ENCODE measurements at places on chromosomes 5 and 9.
A peak's percentile ranks its signal among the peaks of the same experiment; 100 is the strongest.

DNA sequence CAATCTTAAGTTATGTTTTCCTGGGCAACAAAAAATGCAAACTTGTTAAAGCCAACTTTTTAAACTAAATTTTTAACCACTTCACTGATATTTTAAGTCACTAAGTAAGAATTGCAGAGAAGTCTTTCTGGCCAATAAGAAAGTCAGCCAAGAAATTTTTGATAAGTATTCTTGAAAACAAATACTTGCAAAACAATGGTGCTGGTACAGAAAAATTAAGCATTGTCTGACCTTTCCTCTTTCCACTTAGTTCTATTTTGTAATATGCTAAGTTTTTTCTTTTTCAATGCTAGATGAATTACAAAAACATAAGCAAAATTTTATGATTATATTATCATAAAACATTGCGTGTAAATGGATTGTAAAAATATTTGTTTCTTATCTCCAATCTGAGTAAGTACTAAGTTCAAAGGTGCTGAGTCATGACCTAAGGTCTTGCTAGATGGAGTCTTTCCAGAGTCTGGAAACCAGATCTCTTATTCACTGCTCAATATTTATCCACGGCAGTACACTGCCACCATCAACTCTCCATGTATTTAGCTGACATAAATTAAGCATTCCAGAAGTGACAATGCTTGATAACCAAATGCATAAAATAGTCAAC, 139.7 kb downstream of the MEF2C start:
- no peak for DNase-seq

GRCh38 chr5:128546658-128547281, 8.7 kb upstream of the FBN2 start:
- DNase-seq: no peak

DNA sequence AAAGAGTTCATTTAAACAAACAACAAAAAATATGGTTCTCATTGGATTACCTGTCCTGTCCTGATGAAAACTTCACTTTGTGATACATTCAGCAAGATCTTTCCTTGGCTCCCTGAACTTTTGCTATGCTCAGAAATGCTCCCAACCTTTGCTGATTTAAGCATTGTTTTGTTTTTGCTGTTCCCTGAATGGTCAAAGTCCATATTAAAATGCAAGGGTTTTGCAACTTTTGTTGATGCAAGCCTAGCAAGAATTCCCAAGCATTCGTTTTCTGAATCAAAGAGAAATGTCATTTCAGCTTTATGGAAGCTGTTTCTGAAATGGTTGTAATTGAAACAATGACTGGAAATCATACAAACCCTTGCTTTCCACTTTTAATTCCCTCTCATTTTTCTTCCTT, 3.1 kb upstream of the SFXN1 start:
- DNase-seq: no peak

- peak; percentile 5 for DNase-seq
Observed at GRCh38 chr5:146426853-146427618, 20.1 kb upstream of the TCERG1 start.

DNA sequence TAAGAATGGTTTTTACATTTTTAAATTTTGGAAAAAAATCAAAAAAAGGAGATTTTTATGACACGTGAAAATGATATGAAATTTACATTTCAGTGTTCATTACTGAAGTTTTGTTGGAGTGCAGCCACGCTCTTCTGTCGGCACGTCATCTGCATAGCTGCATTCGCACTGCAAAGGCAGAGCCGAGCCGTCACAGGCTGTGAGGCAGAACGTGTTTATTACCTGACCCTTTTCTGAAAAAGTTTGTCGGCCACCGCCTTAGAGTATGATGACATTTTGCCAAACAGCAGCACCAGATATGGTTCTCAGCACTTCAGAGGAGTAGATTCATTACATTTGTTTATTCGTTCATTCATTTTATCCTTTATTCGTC, 24.1 kb downstream of the HRH2 start:
- DNase-seq: no peak

GRCh38 chr5:167479779-167480178, 811.7 kb upstream of the WWC1 start:
- DNase-seq: no peak

DNA sequence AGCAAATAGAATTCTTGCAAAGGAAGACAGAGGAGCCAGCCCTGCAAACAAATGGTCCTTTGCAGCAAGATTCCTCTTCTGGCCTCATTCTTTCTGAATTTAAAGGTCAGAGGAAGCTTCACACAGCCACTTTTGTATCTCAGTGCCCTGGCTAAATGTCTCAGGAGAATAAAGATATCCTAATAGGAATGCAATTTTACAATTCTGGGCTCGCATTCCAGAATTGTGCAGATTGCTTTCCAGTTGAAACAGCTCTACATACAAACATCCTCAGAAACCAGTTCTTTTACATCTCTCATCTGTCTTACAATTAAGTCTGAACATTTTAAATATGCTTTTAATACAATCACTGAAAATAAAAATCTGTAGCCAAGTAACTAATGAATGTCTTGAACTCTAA, 14.6 kb upstream of the ACOT12 start:
- DNase-seq: no peak

GRCh38 chr5:64869419-64869818, 100.7 kb downstream of the CWC27 start:
- DNase-seq: no peak

DNA sequence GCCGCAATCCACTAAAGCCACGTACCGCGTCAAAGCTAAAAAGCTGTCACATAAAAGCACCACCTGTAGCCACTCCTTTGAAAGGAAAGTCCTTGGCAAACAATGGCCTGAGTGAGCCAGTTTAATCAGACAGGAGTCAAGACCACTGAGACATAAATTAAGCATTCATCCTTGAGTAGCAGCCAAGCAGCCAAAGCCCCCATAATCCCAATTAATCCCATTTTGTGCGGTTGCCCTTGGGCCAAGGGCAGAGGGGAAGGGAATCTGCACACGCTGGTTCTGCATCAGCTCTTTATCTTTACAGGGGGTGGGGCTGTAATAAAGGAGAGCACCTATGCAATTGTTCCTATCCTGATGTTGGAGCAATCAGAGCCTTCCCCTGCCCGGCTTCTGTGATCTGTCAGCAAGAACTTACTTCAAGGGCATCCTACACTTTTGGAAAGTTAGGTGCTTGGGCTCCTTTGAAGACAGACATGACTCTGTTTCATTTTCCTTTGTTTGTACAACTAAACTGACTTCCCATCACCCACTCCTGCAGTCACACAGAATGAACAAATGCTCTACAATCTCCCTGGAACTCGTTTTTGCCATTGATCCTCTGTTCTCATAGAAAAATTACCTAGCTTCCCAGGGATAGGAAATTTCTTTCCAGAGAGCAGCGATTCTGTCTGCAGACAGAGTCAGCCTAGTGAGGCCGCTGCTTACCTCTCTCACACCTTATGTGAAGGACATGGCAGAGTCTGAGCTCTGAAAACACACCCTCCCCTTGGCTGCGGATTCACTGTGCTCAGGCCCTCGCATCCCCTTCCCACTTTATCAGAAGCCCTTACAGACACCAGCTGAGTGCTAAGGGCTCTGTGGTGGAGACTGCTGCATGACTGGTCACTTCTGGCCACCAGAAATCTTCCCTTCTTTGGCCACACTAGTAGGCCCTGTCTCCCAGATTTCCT, 116.2 kb upstream of the TBCA start:
- DNase-seq: peak; percentile 65

DNA sequence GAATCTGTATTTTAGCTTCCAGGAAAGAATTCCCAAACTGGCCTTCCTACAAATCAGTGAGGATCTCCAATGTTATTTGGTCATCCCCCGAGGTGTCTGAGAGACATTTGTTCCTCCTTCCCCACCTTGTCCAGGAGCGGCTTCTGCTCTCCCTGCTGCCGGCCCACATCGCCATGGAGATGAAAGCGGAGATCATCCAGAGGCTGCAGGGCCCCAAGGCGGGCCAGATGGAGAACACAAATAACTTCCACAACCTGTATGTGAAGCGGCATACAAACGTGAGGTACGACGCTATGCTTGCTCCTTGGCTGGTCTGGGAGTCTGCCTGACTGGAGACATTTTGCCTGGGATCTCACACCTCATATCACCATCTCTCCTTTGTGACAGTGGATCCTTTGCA, 160.4 kb downstream of the CFAP90 start:
- DNase-seq: no peak

GRCh38 chr9:111029260-111029659, 9.0 kb downstream of the LPAR1 start:
- no peak for DNase-seq

DNA sequence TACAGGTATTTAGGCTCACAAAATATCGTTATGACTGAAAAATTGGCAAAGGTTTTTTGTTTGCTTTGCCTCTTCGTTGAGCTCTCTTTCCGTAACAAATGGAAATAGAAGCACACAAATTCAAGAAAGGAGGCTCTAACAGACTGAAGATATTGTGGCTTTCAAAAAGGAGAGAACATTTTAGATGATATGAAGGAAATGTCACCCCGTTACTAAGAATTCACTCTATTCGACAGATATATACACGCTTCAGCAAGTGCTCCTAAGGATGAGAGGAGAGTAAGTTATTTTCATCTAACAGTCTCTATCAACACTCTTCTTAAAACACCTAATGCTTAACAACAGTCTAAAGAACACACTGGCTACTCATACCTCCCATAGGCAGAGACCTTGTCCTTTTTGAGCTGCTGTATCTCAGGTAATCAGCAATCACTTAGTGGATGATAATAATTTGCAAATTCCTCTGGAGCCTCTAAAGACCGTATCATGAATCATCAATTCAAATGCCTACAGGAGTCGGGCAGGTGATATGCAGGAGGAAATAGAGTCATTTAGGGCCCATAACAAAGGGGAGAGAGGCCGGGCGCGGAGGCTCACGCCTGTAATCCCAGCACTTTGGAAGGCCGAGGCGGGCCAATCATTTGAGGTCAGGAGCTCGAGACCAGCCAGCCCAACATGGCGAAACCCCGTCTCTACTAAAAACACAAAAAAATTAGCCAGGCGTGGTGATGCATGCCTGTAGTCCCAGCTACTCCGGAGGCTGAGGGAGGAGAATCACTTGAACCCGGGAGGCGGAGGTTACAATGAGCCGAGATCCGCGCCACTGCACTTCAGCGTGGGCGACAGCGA, 1.4 kb upstream of the HSDL2 start:
- DNase-seq: no peak

GRCh38 chr5:60586307-60586901, 113.6 kb downstream of the DEPDC1B start:
- DNase-seq: no peak

GRCh38 chr9:21294904-21295538, 10.1 kb downstream of the IFNA5 start:
- DNase-seq: no peak

DNA sequence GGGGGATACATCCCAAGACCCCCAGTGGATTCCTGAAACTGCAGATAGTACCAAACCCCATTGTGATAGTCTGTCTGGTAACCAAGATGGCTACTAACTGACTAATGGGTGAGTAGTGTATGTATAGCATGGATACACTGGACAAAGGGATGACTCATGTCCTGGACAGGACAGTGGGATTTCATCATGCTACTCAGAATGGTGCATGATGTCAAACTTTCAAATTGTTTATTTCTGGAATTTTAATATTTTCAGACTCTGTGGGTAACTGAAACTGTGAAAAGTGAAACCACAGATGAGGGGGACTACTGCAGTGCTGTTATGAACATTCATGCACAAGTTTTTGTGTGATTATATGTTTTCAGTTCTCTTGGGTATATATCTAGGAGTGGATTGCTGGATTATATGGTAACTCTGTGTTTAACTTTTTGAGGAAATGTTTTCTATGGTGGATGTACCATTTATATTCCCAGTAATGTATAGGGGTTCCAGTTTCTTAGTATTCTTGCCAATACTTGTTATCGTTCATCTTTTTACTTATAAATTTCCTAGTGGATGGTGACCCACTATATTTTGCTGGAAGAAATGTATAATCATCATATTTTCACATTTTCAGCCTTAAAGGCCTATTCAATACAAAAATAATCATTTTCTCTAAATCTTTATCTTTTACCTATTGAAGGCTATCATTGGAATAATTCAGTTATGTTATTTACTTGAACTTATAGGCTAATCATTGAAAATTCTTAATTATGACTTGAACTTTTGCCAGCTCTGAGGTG, 140.9 kb downstream of the NR3C1 start:
- DNase-seq: no peak

DNA sequence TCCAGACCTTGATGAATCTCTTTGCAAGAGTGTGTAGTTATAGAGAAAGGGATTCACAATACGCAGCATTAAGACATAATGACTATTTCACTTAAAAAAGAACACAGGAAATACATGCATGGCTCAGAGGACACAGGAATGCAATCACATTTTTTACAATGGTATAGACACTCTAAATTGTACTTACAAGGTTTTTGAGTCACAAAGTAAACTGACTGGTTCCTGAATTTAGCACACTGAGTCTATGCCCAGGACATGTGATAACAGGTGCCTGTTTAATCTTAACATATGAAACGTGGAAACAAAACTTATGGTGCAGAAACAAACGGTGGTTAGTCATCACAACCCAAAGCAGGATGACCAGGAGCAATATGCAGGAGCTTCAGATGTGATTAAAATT, 6.7 kb downstream of the EPB41L4A start:
- no peak for DNase-seq

- DNase-seq: no peak
Observed at GRCh38 chr9:97993000-97993399, 9.9 kb downstream of the ANP32B start.

DNA sequence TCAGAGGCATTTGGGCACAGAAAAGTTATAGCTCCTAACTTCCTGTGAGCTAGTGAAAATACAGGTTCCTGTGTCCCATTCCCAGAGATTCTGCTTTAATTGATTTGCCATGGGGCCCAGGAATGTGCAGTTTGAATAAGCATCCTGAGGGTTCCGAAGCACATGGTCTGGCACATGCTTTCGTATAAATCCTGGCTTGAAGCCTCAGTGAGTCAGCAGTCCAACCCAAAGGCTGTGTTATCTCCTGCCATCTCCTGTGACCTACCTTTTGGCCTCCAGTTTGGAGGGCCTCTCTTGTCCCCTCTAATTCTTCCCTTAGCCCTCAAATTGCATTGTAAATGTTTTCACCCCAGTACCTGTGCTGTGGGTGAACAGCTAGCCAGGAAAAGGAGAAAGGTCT, 183.8 kb downstream of the NR3C1 start:
- DNase-seq: no peak

- no peak for DNase-seq
Observed at GRCh38 chr5:65696892-65697291, 25.0 kb downstream of the SGTB start.

- DNase-seq: no peak
Observed at GRCh38 chr9:37187713-37188439, 67.5 kb downstream of the ZCCHC7 start.

- no peak for DNase-seq
Observed at GRCh38 chr9:123435471-123435870, 79.5 kb downstream of the CRB2 start.

GRCh38 chr5:80963966-80964481, 3.9 kb downstream of the RASGRF2 start:
- no peak for DNase-seq

DNA sequence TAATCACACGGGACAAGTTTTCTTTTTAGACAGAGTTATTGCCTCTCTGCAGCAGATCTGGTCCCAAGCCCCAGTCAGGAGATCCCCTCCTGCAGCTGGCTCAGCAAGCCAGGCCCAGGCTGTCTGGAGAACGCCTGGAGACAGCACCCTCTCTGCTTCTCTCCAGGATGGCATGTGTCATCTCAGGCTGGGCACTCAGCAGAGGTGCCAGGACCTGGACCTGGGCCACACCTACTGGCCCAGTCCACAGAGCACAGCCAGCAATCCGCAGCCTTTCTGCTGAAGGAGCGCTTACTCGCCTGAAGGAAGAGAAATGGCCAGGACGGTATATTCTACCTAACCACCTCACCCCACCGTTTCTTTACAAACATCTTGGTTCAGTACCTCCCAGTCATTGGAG, 4.7 kb upstream of the TBC1D9B start:
- DNase-seq: no peak
